Mucosa of descending colon (tissue), 3 donors: ENCODE measurements at places on chromosomes 11 and 22. TPM values are rescaled to one million over a fixed set of nuclear protein-coding genes. Genes with fewer than 3 reads are reported as not detected.

Gene NPAT
- total RNA-seq: 15.8 TPM

Gene RFPL2
- total RNA-seq: not detected

- DNase-seq: no peak
These were observed 595.0 kb upstream of the LRRC4C start for GRCh38 chr11:42054351-42054900.

Gene TP53AIP1
- total RNA-seq: 0.36 TPM

Gene ARHGEF17
- total RNA-seq: 13.6 TPM

DNA sequence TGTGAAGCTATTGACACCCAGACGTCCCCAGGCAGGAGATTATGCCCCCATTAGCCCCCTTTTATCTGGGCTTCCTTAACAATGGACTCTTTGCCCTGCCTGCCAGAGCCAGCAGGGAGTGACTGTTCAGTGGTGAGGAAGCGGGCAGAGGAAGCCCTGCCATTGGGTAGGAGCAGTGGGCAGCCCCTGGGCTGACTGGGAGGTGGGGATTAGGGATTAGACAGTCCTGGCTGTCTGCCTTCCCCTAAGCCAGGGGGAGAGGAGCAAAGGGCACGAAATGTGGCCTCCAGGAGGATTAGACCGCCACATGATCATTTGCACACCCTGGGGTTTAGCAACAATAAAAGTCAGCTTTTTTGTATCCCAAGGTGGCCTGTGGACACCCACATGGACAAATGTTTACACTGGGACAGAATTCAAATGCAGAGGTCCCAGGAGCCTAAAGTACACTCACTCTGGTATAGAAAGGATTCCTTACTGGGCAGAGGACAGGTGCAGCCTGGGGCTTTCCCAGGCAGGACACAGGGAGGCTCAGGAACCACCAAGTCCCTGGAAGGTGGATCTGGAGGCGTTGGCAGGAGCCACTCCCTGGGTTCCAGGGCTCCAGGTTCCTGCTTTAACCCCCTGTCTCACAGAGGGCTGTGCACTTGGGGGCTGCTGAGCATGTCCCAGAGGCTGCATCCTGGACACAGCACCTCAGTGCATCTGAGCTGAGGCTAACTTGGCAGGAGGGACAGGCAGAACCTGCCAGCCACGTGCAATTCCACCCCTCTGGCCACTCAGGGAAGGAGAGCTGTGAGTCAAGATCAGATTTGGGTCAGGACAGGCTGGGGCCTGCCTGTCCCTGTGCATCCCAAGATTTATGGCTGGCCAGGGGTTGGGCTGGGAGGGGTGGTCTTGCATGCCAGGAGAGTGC, 2.1 kb downstream of the PNPLA3 start:
- no peak for DNase-seq

DNA sequence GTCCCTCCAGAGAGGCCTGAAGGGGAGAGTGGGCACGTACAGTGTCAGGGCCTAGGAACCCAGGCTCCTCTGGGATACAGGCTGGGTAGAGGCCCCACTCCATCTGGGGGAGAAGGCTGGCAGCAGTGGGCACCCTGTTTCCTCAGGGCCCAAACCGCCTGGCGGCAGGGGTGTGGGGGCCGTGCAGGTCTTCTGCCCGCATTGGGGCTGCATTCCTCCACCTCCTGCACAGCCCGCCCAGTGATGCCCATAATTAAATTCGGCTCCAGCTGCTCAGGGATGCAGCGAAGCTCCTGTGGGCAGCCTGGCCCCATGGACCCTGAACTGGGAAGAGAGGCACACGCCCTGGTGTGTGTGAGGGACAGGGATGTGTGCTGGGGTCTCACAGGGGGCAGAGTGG, 35.4 kb downstream of the KCNQ1OT1 start:
- no peak for DNase-seq
